ENCODE measurements at places on chromosomes 3 and 15.

DNA sequence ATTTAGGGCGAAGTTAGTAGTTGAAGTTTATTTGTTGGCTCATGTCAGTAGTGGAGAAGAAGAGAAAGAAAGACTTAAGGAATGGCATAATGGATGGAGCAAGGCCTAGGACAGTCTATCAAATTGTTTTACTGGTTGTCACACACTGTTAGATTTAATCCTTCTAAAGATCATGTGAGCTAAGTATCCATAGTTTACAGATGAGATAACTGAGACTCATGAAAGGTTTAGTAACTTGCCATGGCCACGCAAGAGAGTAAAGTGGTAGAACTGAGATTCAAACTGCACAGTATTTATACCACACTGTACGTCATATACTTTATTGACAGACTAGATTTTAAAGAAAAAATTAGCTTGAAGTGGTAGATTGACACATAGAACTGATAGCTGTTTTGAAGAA is 11.4 kb downstream of the SPRED1 start:
- no peak for DNase-seq

DNA sequence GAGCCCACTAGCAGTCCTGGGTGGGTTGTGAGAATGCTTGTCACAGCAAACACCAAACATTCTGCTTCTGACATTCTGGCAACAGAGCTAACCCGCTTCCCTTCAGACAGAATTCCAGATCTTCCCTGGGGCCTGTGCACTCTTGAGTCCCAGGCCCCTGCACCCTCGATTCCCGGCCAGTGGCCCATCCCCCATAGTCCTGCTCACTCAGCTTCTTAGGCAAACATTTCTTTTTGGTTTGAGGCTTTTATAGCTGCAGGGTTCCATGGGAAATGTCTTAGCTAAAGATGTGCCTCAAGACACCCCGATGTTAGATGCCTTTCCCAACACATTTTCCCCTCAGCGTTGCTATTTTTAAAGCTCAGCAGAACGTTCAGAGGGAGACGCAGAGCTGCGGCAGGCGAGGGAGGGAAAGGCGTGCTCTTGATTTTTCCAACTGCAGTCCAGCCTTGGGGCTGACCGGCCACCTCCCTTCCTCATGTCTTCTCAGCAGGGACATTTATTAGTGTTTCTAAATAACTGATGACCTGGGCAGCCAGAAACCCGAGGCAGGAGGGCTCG is 35.2 kb downstream of the ABTB1 start:
- no peak for DNase-seq

- peak; percentile 8 for DNase-seq
Observed at GRCh38 chr15:56366211-56366610, 985 bp downstream of the TEX9 start.

DNA sequence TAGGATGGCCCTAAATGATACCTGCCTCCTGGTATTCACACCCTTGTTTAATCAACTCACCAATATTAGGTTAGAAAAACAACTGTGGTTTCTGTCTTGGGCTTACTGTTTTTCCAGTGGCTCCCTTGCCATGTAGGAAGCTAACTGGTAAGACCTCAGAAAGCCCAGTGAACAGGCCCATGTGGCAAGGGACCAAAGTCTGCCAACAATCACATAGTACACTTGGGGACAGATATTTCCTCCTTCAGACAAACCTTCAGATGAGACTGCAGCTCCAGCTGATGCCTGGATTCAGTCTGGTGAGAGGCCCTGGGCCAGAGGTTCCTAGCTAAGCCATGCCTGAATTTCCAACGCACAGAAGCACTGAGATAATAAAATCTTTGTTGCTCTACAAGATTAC is 96.1 kb downstream of the GSK3B start:
- DNase-seq = no peak
